ENCODE measurements at places on chromosomes 16 and 17.

- DNase-seq, result no peak
These were observed 28.5 kb upstream of the CCDC182 start for GRCh38 chr17:57773557-57773956.

DNA sequence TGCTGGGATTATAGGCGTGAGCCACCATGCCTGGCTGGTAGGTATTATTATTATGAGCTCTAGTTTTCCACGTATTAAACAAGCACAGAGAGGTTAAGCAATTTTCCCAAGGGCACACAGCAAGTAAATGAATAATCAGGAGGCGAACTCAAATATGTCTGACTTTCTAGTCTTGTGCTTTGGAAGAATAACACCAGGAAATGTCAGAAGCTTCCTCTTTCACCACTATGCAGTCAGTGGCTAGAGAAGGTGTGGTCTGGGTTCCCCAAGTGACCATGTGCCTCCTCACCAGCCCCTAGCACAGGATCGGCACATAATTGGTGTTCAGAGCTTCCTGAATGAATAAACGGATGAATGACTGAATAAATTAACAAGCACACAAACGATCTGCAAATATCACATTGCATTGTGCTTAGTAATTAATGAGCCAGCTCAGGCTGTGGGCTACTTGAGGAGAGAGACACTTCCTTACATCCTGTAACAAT is 21.6 kb upstream of the SCNN1B start:
- DNase-seq, result peak; percentile 3

GRCh38 chr17:48997103-48997826 is at the start of gene IGF2BP1:
TSS of gene IGF2BP1 (plus strand) at chr17:48997385. CDS start at chr17:48997746, 361 bp downstream.
- peak; percentile 84 for DNase-seq

GRCh38 chr16:88013766-88014251 is 62.6 kb downstream of the BANP start:
- no peak for DNase-seq

DNA sequence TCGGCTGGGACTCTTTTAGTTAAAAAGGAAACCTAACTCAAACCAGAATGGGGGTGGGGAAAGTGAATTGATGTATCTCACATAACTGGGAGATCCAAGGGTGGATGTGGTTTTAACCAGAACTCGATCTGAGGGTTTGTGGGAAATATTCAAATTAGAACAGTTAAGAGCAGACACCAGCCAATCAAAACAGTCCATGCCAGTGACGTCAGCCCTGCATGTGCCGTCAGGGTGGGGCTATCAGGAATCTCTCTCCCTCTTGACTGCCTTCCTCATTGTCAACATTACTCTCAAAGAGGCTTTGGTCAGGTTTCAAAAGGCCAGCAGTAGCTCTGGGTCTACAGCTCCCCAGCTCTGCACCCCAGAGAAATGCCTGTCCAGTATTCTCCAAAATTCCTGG is 94.2 kb upstream of the HSBP1 start:
- no peak for DNase-seq

GRCh38 chr17:38673707-38674013 is 1.1 kb downstream of the EPOP start:
- DNase-seq, result no peak

DNA sequence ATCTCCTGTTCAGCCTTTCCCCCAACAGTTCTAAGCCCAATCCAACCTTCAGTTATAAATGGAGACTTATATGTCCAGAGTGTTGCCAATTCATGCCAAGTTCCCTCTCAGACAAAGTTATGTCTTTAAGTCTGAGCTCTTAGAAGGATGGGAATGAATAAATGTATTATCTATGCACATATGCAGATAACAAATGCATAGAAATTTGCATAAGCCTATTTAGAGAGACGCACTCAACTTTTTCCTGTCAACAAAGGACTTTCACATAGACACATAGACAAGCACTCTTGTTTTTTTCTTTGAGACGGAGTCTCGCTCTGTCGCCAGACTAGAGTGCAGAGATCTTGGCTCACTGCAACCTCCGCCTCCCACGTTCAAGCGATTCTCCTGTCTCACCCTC is 95.1 kb downstream of the SOX9 start:
- DNase-seq, result no peak

GRCh38 chr16:74448990-74449389 is 27.7 kb upstream of the CLEC18B start:
- peak; percentile 90 for DNase-seq

GRCh38 chr16:84496991-84497390 is 7.5 kb downstream of the MEAK7 start:
- no peak for DNase-seq

GRCh38 chr17:77194179-77194578 is 53.4 kb downstream of the SEC14L1 start:
- no peak for DNase-seq

DNA sequence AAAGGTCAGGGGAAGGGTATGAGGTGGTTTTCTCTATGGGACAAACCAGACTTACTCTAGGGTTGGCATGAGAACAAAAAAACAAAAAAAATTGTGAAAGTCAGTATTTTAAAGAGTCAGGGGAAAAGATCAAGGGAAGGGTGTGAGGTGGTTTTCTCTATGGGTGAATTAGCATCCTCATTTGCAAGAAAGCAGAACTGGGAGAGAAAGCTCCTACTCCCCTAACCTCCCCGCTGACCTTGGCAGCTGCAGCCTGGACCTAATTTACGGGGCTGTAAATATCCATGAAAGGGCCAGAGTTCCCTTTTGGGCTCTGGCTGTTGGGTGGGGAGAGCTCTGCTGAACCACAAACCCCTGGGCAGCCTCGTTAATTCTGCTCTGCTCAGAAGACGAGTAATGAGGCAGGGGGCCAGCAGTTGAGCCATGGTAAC is 10.6 kb downstream of the RHBDL3 start:
- DNase-seq, result no peak

DNA sequence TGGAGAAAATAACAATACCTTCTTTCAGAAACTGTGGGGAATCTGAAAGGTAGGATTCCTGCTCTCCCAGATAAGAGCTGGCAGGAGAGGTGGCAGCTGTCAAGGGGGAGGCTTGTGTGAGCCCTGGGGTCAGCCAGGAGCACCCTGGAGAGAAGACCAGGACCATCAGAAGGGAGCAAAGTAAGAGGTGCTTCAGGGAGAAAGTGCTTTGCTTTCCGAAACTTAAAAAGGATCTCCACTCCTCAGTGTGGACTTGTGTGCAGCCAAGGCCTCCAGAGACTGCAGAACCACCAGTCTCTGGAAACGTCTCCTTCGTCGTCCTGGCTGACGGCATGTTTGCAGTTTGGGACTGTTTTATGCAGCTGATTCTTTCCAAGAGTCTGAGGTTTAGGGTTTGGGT is 13.7 kb upstream of the SOX9 start:
- DNase-seq, result no peak

DNA sequence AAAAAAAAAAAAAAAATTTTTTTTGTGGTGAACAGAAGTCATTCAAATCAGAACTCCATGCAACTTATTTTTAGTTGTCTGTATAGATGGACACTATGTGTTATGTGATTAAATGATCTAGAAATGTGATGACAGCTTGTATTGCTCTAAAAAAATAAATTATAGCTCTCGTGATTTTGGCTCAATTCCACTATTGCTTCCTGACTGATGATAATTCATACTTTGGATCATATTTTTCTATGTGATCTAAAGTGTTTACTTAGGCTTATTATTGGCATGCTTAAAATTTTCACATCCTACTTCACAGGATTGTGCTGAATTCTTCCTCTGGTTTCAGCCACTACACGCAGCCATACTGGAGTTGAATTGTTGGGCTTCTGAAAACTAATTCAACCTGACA is 76.8 kb downstream of the RPGRIP1L start:
- DNase-seq, result no peak

GRCh38 chr17:61005358-61005757 is 327.7 kb downstream of the BCAS3 start:
- no peak for DNase-seq

DNA sequence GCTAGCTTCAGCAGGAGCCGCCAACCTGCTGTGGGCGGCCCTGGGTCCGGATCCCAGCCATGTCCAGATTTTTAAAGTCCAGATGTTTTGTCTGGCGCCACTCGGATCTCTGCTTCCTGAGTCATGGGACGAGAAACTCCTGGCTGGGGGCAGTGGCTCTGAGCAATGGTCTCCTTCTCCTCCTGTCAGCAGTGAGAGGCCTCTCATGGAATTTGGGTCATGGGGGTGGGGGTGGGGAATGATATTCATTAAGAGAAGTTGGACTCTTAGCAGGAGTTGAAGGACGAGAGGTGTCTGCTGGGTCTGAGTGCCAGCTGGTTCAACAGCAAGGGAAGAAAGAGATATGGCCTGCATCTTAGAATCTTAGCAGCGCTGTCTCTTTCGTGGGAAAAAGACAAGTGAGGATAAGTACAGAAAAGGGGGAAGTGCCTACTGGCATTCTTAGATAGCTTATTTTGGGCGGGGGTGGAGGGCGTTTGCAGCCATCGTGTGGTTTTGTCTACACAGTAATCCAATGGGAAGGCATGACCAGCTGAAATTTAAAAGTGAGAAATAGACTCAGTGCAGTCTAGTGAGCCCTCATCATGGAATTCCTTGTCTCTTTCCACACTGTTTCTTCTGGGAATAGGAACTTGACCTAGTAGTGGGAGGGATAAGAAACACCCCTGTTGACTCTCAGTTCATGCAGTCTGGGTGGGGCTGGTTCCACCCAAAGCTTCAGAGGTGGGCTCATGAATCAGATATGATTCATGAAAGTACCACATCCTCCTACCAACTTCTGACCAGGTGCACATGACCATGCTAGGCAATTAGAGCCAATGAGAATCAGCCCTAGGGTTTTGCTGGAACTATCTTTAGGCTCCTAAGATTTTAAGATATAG is 80.5 kb downstream of the MYH13 start:
- DNase-seq, result peak; percentile 0

DNA sequence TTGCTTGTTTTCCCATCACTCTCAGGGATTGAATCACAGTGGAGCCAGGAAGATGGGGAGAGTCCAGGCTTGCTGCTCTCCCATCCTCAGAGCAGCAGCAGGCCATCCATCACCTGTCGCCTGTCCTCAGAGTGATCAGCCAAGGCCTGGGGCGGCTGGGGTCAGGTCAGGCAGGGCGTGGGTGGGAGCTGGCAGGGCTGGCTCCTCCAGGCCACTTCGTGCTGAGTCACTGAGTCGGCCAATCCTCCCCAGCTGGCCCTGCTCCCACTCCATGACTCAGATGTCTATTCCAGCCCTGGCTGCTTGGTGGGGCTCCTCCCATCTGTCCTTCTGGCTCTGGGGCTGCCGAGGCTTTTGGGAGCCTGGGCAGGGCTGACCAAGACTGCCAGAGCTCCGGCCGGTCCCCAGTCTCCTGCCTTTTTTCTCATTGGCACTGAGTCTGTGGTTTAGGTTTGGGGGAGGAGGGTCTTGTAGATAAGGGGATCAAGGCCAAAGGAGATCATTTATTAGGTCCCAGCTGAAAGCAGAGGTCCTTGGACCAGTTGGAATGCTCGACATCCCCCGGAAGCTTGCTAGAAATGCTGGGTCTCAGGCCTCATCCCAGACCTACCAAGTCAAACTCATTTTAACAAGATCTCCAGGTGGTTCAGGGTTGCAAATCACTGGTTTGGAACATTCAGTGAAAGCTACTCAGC is 72.7 kb downstream of the ABCC1 start:
- DNase-seq, result peak; percentile 95

GRCh38 chr17:77212833-77213777 is 72.3 kb downstream of the SEC14L1 start:
- no peak for DNase-seq

DNA sequence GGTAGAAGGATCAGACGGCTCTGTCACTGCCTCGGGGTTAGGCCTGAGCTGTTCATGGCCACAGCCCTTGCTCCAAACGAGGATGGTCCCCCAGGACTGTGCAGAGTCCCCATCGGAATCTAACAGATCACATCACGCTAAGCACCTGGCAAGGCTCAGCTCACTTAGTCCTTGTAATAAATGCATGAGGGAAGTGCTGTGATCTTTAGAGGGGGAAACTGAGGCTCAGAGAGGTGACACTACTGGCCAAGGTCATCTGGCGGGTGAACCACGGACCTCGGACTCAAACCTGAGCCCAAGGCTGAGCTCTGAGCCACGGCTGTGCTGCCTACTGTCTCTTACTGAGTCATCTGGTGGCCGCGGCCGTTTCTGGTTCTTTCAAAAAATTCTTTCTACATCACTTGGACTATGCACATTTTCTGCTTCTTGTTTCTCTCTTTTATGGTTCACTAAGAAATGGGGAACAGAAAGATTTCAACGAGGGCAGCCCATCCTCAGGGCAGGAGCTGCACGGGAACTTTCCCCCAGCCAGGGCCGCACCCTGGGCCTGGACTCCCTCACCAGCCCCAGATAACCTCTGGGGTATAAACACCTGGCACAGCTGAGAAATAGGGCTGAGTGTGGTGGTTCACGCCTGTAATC is 55.6 kb downstream of the COTL1 start:
- DNase-seq, result no peak

DNA sequence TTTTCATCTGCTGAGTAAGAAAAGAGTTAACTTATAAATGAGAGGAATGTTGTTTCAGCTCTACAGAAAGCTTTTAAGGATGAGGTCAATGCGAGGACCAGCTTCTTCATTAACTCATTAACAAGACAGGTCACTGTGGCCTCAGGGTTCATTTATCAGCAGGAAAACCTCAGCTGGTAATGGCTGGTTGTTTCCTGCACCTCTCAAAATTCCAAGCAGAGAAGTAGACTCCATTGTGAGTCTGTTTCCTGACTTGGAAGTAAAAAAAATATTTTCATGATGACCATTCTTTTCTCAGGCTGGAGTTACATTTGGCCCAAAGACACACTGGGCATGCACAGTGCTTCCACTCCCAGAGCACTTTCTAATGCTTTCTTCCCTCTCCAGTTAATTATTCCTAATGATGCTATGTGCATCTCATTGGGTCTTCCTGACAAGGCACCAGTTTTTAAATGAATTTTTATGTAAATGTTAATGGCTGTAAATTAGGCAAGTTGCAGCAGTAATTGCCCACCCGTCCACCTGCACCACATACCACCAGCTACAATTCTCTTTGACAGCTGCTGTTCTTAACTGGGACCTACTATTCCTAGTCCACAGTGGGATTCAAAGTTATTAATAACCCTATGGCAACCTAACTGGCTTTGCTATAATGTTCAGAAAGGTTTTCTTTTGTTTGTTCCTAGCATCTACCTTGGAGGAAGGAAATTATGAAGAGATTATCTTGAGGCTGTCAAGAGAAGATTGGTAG is 89.5 kb upstream of the BCAR1 start:
- DNase-seq, result peak; percentile 63

DNA sequence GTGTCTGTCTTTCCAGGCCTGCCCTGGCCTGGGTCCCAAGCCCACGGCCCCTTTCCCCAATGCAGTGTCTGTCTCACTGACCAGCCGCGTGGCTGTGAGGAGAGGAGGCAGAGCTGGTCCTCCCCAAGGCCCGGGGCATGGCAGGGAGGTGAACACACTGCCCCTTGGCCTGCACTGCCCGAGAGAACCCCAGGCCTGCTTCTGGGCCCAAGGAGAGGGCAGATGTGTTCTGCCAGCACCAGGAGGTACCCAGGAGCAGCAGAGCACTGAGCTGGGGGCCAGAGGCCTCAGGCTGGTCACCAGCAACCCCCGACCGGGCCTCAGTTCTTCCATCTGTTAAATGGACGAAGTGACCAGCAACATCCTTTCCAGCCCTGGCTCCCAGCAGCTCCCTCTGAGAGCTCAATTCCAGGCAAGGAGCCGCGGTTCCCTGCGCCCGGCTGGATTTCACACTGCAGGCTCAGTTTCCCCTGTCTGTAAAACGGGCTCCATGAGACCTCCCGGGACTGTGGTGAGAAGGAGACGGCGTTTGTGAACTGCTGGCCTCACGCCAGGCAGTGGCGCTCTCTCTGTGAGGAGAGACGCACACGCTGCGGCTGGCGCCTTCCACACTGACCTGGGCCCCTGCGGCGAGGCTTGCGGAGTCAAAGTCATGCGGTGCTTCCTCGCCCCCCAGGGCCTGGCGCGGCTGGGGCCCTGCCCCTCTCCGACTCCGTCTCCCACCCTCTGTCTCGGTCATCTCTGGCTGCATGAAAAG is 8.1 kb upstream of the ZFPM1 start:
- no peak for DNase-seq

- peak; percentile 59 for DNase-seq
These were observed 259.5 kb downstream of the IRX3 start for GRCh38 chr16:54027062-54027461.

Measured in astrocyte of the spinal cord (primary cell).